ENCODE measurements at places on chromosomes 5 and 9.

DNA sequence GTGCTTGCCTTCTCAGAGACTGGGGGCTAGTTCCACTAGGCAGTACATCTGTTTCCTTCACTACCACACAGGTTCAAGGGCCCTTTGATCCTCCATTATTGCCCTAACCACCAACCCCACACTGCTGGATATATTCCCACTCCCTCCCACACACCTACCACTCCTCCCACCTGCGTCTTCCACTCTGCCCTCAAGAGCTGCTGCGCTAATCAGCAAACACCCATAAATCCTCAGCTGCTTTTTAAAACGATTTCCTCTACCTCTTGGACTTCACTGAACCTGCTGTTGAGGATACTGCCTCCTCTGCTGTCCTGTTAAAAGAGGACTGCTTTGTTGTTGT, 120.9 kb downstream of the MAPKAP1 start:
- DNase-seq = no peak

DNA sequence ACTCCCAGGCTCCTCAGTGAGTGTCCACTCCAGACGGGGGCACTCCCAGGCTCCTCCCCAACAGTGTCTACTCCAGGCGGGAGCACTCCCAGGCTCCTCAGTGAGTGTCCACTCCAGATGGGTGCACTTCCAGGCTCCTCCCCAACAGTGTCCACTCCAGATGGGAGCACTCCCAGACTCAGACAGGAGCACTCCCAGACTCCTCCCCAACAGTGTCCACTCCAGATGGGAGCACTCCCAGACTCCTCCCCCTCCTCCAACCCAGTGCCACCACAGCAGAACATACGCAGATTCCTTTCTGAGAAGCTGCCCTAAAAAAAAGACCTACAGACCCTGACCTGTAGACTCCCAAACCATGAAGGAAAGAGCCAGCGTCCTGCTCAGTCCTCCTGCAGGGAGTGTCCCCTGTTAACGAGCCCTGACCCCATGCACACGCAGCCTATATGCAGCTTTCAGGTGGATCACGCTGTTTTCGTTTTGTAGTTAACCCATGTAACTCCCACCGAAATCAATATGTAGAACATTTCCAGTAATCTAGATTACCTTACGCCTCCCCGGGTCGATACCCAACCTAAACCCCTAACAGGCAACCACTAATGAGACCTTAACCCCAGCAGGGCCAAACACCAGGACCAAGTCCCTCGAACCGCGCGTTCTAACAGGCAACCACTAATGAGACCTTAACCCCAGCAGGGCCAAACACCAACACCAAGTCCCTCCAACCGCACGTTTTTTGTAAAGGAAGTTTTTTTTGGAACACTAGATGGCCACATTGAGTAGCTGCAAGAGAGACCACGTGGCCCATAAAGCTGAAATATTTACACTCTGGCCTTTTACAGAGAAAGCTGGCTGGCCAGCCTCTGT, 15.7 kb downstream of the PNPLA7 start:
- no peak for DNase-seq

- no peak for DNase-seq
Measured at GRCh38 chr5:10712574-10713366, 48.3 kb downstream of the DAP start.

DNA sequence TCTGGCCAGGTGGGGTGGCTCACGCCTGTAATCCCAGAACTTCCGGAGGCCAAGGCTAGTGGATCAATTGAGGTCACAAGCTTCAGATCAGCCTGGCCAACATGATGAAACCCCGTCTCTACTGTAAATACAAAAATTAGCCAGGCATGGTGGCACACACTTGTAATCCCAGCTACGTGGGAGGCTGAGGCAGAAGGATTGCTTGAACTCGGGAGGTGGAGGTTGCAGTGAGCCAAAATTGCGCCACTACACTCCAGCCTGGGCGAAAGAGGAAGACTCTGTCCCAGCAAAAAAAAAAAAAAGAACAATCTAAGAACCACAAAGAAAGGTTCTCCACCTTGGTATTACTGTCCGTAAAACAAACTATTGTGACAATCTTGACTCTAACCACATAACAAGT, 9.7 kb downstream of the MYO10 start:
- no peak for DNase-seq

DNA sequence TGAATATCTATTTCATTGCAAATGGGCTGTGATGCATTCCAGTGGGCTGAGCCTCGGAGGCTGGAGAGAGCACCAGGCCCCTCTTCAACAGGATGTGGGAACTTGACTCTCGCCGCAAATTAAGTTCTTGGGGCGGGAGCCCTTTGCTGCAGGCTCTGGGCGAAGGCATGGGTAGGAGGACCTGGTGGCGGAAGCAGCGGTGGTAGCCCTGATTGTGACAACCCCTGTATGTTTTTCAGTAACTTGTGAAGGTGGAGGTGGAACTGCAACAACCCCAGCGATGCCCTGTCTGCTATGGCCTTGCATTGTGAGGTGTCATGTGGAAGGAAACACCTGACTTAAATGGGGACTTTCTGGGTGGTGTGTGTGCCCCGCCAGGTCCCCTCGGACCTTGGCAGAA, 9.4 kb downstream of the FYB1 start:
- peak; percentile 43 for DNase-seq

GRCh38 chr5:141785135-141785534, 93.1 kb downstream of the PCDH1 start:
- DNase-seq = no peak

- DNase-seq = no peak
Measured at GRCh38 chr9:77725046-77725694, 77.0 kb upstream of the GNA14 start.

- no peak for DNase-seq
Measured at GRCh38 chr5:140018920-140019644, 24.0 kb downstream of the NRG2 start.

- DNase-seq = no peak
Measured at GRCh38 chr9:70053864-70054263, 10.2 kb downstream of the MAMDC2 start.

GRCh38 chr5:116420540-116420939, 154.1 kb downstream of the SEMA6A start:
- DNase-seq = no peak

- no peak for DNase-seq
Measured at GRCh38 chr9:132214027-132214622, 52.3 kb downstream of the NTNG2 start.
